ENCODE measurements at places on chromosomes 12 and 14. TPM values are rescaled to one million over a fixed set of nuclear protein-coding genes. Genes with fewer than 3 reads are reported as not detected.

The RILPL1 gene
- total RNA-seq = 5.0 TPM

The KRT7 gene
- 16.1 TPM for total RNA-seq

The RNASE4 gene
- total RNA-seq = 29.1 TPM

The KRT82 gene
- not detected for total RNA-seq

The ZNF891 gene
- total RNA-seq = 0.92 TPM

The COPS7A gene
- total RNA-seq = 89.7 TPM

The SYNDIG1L gene
- total RNA-seq = not detected

The GDF3 gene
- total RNA-seq = not detected

The HSP90AA1 gene
- total RNA-seq = 160 TPM

The SLC17A8 gene
- total RNA-seq = not detected

The DLGAP5 gene
- 3.6 TPM for total RNA-seq
